ENCODE measurements at places on chromosomes 5 and 9. TPM values are rescaled to one million over a fixed set of nuclear protein-coding genes. Genes with fewer than 3 reads are reported as not detected.

ZNF366 gene
- not detected for polyA plus RNA-seq

FCN2 gene
- polyA plus RNA-seq: not detected

ACSL6 gene
- 11.1 TPM for polyA plus RNA-seq

TMEM252 gene
- not detected for polyA plus RNA-seq

SLC4A9 gene
- not detected for polyA plus RNA-seq

RNF183 gene
- polyA plus RNA-seq: not detected

- no peak for DNase-seq
- no peaks in the 10 kb centered on the region for H3K27me3 ChIP-seq
- peaks cover 6% of the 10 kb centered on the region for H3K4me1 ChIP-seq
- H3K4me3 ChIP-seq: no peak overlapping the region
- H3K27ac ChIP-seq: no peak overlapping the region
These were observed 5.0 kb upstream of the AJM1 start for GRCh38 chr9:136837146-136837855.

GRCh38 chr5:77560677-77561263 lies 68.7 kb upstream of the WDR41 start:
- no peak for DNase-seq
- H3K27ac ChIP-seq: no peak overlapping the region
- no peak overlapping the region for H3K4me3 ChIP-seq
- no peaks in the 10 kb centered on the region for H3K36me3 ChIP-seq
- H3K27me3 ChIP-seq: no peaks in the 10 kb centered on the region
- no peaks in the 10 kb centered on the region for H3K4me1 ChIP-seq

DNA sequence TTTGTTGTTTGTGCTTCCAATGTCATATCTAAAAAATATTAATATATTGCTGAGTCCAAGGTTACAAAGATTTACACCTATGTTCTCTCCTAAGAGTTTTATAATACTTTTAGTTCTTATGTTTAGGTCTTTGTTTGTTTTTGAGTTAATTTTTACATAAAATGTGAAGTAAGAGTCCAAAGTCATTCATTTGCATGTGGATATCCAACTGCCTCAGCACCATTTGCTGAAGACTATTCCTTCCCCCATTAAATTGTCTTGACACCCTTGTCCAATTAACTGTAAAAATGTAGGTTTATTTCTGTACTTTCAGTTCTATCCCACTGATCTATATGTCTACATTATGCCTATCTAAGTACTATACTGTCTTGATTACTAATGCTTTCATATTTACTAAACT lies 35.7 kb downstream of the TTC33 start:
- no peak overlapping the region for H3K4me3 ChIP-seq
- H3K27ac ChIP-seq: no peak overlapping the region
- H3K36me3 ChIP-seq: no peaks in the 10 kb centered on the region
- no peaks in the 10 kb centered on the region for H3K4me1 ChIP-seq

- no peak for DNase-seq
- H3K36me3 ChIP-seq: no peaks in the 10 kb centered on the region
- H3K27me3 ChIP-seq: no peaks in the 10 kb centered on the region
- no peaks in the 10 kb centered on the region for H3K4me1 ChIP-seq
- no peak overlapping the region for H3K4me3 ChIP-seq
These were observed 53.9 kb downstream of the PRDM6 start for GRCh38 chr5:123142957-123143356.

GRCh38 chr5:139271201-139272027 lies 22.1 kb upstream of the MATR3 start:
- no peak overlapping the region for H3K4me3 ChIP-seq
- DNase-seq: no peak
- no peak overlapping the region for H3K27ac ChIP-seq
- H3K36me3 ChIP-seq: no peaks in the 10 kb centered on the region
- H3K27me3 ChIP-seq: no peaks in the 10 kb centered on the region
- peaks cover 35% of the 10 kb centered on the region for H3K4me1 ChIP-seq

GRCh38 chr9:27715651-27716050 lies 142.4 kb upstream of the C9orf72 start:
- no peaks in the 10 kb centered on the region for H3K27me3 ChIP-seq
- H3K27ac ChIP-seq: no peak overlapping the region

GRCh38 chr9:91720751-91721705 lies 229.0 kb downstream of the ROR2 start:
- H3K27me3 ChIP-seq: no peaks in the 10 kb centered on the region
- no peaks in the 10 kb centered on the region for H3K4me1 ChIP-seq
- no peak for DNase-seq
- no peak overlapping the region for H3K4me3 ChIP-seq

Measured in CD4-positive, alpha-beta memory T cell (primary cell).